H1 (cell line): ENCODE measurements at places on chromosomes 6 and 20. TPM values are rescaled to one million over a fixed set of nuclear protein-coding genes. Genes with fewer than 3 reads are reported as not detected.

LAMA2 gene
- 1.3 and 2.4 TPM in 2 replicates for polyA plus RNA-seq

SEL1L2 gene
- not detected in 2 replicates for polyA plus RNA-seq

FHL5 gene
- polyA plus RNA-seq, result not detected in 2 replicates

HRH3 gene
- polyA plus RNA-seq, result 2.0 and 3.1 TPM in 2 replicates

- DNase-seq, result no peak
Observed at GRCh38 chr6:11428895-11429294, 108.7 kb upstream of the TMEM170B start.

DNA sequence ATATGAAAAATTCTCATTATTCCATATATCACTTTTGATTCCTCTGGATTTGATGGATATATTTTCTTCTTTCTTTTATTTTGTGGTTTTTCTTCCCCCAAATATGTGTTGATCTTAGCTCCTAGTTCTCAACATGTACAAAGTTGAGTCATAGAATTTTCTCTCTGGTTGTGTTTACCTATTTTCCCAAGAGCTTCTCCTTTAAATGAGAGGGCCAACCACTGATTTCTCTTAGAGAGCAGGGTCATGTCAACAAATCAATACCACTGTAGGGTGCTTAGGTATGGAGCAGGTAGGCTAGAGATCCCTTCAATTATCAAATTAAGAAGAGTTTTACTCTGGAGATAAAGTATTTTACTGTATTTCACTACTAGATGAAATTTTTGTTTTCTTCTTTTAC lies 145.7 kb downstream of the BMP5 start:
- DNase-seq, result no peak

DNA sequence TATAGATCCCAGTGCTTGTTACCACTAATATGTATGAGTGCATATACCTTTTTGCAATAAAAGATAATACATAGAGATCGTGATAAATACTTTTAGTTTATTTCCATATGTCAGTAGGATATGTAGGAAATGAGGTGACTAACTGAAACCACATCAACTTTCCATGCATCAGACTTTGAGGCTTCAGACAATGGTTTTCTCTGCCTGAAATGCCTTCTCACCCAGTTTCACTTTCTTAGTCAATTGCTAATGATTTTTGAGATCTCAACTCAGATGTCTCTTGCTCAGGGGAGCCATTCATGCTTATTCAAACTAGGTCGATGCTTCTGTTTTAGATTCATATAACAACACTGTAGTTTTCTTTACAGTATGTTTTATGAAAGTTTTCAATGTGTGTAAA lies 626.6 kb upstream of the ADGRB3 start:
- DNase-seq, result no peak

- peak; percentile 65 for DNase-seq
Observed at GRCh38 chr20:34983995-34984735, 28.5 kb downstream of the MYH7B start.

- DNase-seq, result no peak
Observed at GRCh38 chr20:35269055-35269781, 8.7 kb downstream of the MMP24OS start.

SRSF3 gene
- polyA plus RNA-seq, result 471 and 548 TPM in 2 replicates

- DNase-seq, result no peak
Observed at GRCh38 chr6:38153798-38154345, 334.3 kb downstream of the ZFAND3 start.

- no peak for DNase-seq
Observed at GRCh38 chr6:43674291-43674690, 13.3 kb downstream of the MRPS18A start.

- DNase-seq, result no peak
Observed at GRCh38 chr6:48186746-48187145, 75.7 kb upstream of the PTCHD4 start.

DNA sequence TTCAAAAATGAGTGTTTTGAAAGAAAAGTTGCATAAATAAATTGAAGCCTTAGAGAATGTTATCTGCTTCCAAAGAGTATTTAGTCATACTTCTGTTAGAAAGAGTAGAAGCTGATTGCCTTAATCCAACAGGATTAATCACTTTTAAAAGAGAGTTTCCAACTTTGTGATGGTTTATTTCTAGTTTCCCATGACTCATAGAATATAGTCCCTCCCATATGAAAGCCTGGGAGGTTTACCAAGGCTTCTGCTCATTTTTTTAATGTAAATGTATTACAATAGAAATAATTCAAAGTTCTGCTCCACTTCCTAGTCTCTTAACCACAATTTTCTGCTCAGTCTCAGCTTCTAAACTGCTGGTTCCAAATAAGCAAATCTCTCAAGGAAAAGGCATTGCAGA lies 118.0 kb upstream of the IRAK1BP1 start:
- no peak for DNase-seq

ARHGAP40 gene
- 0.69 and 1.4 TPM in 2 replicates for polyA plus RNA-seq

PHACTR1 gene
- polyA plus RNA-seq, result 3.9 and 5.0 TPM in 2 replicates

EYS gene
- 0.05 TPM in 1 of 2 replicates, not detected in the other for polyA plus RNA-seq

GRCh38 chr6:45535933-45536332 lies 158.2 kb upstream of the SUPT3H start:
- DNase-seq, result no peak

GRCh38 chr6:3046295-3046694 lies 22.0 kb upstream of the RIPK1 start:
- DNase-seq, result no peak

DNA sequence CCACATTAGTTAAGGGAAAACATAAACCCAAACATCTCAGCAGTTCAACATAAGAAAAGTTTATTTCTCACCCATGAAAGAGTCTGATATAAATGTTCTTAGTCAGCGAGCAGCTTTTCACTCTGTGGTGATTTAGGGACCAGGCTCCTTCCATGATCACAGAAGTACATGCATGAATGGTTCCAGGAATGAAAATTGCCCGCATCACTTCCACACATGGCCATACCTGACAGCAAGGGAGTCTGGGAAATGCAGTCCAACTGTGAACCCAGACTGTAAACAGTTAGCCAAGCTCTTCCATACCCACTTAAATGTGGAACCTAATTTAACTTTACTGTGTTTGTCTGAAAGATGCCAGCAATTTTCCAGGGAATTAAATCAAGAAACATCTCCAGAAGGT lies 353.9 kb downstream of the HACE1 start:
- DNase-seq, result no peak

DNA sequence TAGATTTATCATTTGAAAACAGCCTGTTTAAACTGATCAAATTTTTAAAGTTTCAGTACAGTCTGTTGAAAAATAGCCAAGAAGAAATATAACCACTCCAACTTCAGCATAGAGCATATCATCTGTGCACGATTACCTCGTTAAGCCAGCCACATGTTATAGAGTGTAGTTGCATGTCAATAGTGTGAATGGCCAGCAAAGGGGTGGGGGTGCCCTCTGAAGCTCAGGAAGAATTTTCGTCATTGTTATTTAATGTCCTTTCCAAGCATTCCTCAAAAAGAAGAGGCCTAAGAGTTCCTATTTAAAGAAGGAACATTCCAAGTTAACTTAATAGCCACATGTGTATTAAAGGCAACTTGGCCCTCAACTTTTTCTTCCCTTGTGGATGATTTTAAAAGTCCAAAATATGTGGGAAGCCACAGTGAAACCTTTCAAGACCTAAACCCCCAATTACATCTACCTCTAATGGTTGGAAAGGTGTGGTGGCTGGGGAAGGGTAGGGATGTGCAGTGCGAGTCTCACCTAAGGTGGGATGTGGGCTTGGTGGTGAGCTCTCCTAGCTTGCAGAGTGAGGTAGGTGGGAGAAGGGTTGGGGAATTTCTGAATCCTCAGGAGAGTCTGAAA lies 1.8 kb upstream of the CCN2 start:
- no peak for DNase-seq

DNA sequence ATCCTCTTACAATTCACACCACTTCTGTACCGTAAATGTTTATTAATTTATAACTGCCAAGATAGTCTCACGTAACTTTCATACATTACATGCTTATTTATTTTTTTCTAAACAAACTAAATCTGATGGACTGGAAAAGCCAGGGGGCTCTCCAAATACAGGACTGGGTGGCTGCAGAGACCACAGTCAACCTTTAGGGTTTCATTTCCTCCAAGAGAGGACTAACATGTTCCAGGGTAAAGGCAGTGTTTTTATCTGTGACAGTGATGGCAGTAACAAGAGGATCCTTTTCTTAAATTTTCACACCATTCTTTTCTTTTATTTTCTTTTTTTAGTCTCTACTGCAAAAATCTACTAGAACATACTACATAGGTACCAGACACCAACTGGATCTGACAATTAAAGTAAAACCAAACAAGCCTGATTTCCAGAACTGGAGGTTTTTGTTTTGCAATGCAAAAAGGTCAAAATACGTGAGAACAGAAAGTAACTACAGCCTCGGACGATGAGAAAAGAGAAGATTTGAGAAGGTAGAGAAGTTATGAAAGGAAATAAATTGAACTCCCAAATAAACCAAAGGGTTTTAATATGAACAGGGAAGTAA lies 1.2 kb downstream of the LMBRD1 start:
- no peak for DNase-seq

DHX16 gene
- polyA plus RNA-seq, result 44.4 and 53.8 TPM in 2 replicates

GRCh38 chr6:56850626-56851025 lies 104.3 kb upstream of the BEND6 start:
- DNase-seq, result no peak

GRCh38 chr20:44247131-44247571 lies at the start of gene GDAP1L1:
TSS of gene GDAP1L1 (plus strand) at chr20:44247308. CDS start at chr20:44247335, 27 bp downstream.
- no peak for DNase-seq

CYP39A1 gene
- polyA plus RNA-seq, result 0.20 and 0.71 TPM in 2 replicates

DNA sequence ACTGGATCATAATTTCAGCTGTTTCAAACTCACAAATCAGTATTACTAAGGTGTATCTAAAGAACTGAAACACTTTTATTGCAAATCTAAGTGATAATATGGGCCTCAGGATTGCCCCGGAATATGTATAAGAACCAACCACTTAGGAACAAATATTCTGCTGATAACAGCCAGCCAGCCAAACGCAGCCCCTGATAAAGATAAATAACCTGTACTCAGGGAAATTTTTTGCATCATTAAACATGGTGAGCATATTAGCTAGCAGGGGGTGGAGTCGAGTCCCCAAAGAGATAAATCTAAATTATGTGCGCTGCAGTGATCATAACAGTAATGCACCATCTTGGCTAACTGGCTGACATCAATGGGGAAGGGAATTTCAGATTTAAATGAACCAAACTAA lies 410.2 kb upstream of the MAP3K7 start:
- no peak for DNase-seq

RSPH9 gene
- 0.23 and 0.25 TPM in 2 replicates for polyA plus RNA-seq

KIAA1755 gene
- 0.23 and 0.27 TPM in 2 replicates for polyA plus RNA-seq

GRCh38 chr20:13285408-13285807 lies 64.3 kb downstream of the ISM1 start:
- DNase-seq, result no peak

DNA sequence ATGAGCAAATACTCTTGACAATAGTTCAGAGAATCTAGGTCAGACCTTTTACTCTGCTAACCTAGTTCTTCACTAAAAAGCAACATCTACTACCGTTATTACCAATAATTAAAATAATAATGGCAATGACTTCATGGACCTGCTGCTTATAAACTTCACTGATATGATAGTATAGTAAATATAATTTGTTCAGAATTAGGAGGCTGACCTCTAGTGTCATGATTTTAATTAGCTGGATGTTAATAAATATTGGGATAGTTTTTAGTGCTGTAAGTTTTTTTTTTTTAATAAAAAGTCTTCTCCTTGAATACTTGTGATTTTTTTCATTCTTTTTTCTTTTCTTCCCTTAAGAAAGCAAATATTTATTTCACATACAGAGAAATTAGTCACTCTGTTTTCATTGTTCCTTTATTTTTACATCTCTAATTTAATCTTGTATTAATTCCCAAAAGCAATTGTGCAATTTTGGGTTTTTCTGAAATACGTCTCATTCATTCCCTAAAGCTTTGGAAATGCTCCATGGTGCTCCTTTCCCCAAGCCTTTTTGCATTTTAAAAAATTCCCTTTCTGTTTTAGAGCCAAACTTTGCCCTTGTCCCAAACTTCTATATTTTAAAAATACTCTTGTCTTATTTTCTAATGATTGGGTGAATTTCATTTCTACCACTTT lies 46.6 kb upstream of the UST start:
- no peak for DNase-seq

TMEM74B gene
- 6.4 and 7.8 TPM in 2 replicates for polyA plus RNA-seq

DNA sequence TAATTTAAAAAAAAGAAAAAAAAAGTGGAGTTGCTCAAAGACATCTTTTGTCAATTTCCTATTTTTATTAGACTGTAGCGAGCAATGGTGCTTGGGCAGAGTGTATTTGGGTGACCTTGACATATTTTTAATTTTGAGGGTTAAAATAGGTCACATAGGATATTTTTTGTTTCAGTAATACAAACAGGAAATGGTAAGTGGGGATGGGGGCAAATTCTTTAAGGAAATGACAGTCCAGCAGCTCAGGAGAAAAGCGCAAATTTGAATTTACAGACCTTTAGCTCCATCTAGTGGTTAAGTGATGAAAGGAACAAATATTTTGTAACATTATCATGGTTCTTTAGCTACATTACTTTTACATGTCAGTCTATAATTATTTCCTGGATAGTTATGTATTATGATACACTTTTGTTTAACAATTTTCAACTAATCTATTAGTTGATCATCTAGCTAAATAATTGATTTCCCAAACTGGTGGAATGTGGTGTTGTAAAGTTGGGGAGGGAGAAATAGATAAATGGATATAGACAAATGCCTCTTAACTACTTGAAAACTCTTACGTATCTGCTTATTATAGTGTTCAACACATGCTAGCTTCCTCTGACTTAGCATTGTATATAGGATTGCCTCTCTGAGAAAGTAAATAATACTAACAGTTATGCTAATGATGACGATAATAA lies 10.0 kb downstream of the CITED2 start:
- DNase-seq, result no peak

DNA sequence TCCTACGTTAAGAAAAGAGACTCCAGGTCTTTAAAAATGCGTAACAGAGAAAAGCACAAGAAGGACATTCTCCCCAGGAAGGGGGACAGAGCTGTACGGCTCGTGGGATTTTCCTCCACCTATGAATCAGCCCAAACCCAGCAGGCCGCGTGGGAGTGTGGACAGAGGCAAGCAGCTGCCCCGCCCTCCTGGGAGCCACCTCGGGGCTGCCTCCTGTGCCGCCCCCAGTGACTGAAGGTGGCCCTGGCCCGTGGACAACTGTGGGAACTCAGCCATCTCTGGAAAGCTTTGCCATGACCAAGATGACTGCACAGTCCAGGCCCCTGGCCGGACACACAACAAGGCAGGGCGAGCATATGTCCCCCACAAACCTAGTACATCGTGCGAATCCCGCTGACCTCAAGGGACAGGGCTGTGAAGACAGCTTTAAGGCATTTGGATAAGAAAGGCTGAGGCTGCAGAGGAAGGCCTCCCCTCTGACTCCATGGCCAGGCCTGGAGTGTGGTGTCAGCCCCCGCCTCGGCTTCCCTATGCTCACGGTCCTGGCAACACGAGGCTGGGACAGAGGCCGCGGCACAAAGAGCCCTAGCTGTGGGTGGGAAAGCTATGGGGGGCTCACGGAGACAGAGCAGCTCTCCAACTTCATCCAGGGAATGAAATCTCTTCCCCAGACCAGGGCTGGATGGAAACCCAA lies 26.9 kb downstream of the PXDC1 start:
- DNase-seq, result no peak

KIF25 gene
- polyA plus RNA-seq, result 1.5 and 2.5 TPM in 2 replicates

EDN1 gene
- 0.23 and 0.25 TPM in 2 replicates for polyA plus RNA-seq
